ENCODE measurements at places on chromosomes 3 and 15. TPM values are rescaled to one million over a fixed set of nuclear protein-coding genes. Genes with fewer than 3 reads are reported as not detected.

The UCN2 gene
- total RNA-seq = not detected

GRCh38 chr3:46135475-46135874 lies 72.6 kb downstream of the CCR1 start:
- DNase-seq = no peak

DNA sequence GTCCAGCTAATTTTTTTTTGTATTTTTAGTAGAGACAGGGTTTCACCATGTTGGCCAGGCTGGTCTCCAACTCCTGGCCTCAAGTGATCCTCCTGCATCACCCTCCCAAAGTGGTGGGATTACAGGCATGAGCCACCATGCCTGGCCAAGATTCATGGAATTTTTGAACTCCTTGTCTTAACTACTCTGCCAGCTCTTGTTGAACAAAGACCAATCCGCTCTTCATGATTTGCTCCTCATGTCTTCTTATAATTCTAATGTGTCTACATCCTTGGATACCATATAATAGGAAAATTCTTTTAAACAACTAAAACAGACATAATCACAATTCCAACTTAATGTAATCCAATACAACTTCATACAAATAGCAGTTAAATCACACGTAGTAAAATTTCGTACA lies 21.3 kb downstream of the UBA5 start:
- DNase-seq = no peak

- no peak for DNase-seq
These were observed 117.1 kb upstream of the SMAD3 start for GRCh38 chr15:66948294-66948693.

DNA sequence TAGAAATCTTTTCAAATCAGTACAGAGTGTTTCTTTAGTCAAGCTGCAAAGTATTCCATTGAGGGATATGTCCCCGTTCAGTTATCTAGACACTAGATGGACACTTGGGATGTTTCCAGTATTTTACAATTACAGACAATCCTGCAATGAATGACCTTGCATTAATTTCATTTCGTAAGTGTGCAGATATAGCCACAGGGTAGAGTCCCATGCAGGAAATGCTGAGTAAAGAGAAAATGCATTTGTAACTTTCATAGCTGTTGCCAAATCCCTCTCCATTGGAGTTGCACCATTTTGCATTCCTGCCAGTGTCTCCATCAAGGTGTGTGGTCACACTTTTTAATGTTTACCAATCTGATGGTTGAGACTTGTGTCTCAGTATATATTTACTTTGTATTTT lies 92.5 kb downstream of the LIPC start:
- no peak for DNase-seq

GRCh38 chr3:152219216-152219615 lies 49.5 kb upstream of the MBNL1 start:
- no peak for DNase-seq

All from kidney (tissue), 22 donors.